ENCODE measurements at places on chromosomes 4 and X. TPM values are rescaled to one million over a fixed set of nuclear protein-coding genes. Genes with fewer than 3 reads are reported as not detected.

The RS1 gene
- total RNA-seq = not detected

The TCEAL8 gene
- 79.3 TPM for total RNA-seq

The LRRC66 gene
- 0.36 TPM for total RNA-seq

The TLR6 gene
- 1.1 TPM for total RNA-seq

The SLC10A6 gene
- under 0.01 TPM for total RNA-seq

The DGAT2L6 gene
- total RNA-seq = not detected

The TDO2 gene
- not detected for total RNA-seq

The RAI2 gene
- 0.09 TPM for total RNA-seq

The CASP3 gene
- total RNA-seq = 76.8 TPM

The PASD1 gene
- total RNA-seq = not detected

The ENPP6 gene
- total RNA-seq = not detected

The USP17L21 gene
- total RNA-seq = not detected

The NMU gene
- 0.72 TPM for total RNA-seq

The FAM199X gene
- 28.7 TPM for total RNA-seq

The GPR82 gene
- total RNA-seq = not detected

The BTK gene
- total RNA-seq = 0.09 TPM

The MAN2B2 gene
- total RNA-seq = 10.6 TPM

The ANAPC10 gene
- total RNA-seq = 21.7 TPM

The LRP2BP gene
- total RNA-seq = 0.45 TPM

The DUX4 gene
- not detected for total RNA-seq

The CFAP99 gene
- under 0.01 TPM for total RNA-seq

The ARAP2 gene
- total RNA-seq = 0.27 TPM

The UBA6 gene
- total RNA-seq = 104 TPM

The TBC1D19 gene
- total RNA-seq = 8.5 TPM

The FAM53A gene
- 1.3 TPM for total RNA-seq

The KLF8 gene
- 0.09 TPM for total RNA-seq

The RAB41 gene
- total RNA-seq = not detected

The HSFX3 gene
- total RNA-seq = not detected

The RAB28 gene
- total RNA-seq = 12.6 TPM

The MAGEA8 gene
- not detected for total RNA-seq

The TFE3 gene
- total RNA-seq = 16.4 TPM

The PLP2 gene
- total RNA-seq = 19.7 TPM

The GRIA3 gene
- 0.28 TPM for total RNA-seq

The CT45A5 gene
- not detected for total RNA-seq

The PGAM4 gene
- not detected for total RNA-seq

The CPLX1 gene
- 0.47 TPM for total RNA-seq

The AMTN gene
- 0.09 TPM for total RNA-seq

The GYPA gene
- not detected for total RNA-seq

The MAP9 gene
- total RNA-seq = 3.4 TPM

The SCOC gene
- total RNA-seq = 29.5 TPM
